ENCODE measurements at places on chromosomes 16 and 17. TPM values are rescaled to one million over a fixed set of nuclear protein-coding genes. Genes with fewer than 3 reads are reported as not detected.

CRHR1 gene
- not detected for total RNA-seq

KRTAP4-9 gene
- not detected for total RNA-seq

SOX8 gene
- 0.72 TPM for total RNA-seq

KCNJ18 gene
- total RNA-seq = not detected

NHLRC4 gene
- total RNA-seq = 0.99 TPM

GAS2L2 gene
- total RNA-seq = 0.07 TPM

CDRT15 gene
- not detected for total RNA-seq

LRRC46 gene
- 0.10 TPM for total RNA-seq

RIPOR1 gene
- total RNA-seq = 64.4 TPM

EVPLL gene
- not detected for total RNA-seq

MYO15A gene
- total RNA-seq = 1.4 TPM

MT1M gene
- not detected for total RNA-seq

SRL gene
- total RNA-seq = 0.13 TPM

KATNIP gene
- 30.7 TPM for total RNA-seq

CDH11 gene
- total RNA-seq = 880 TPM

CCL4L2 gene
- not detected for total RNA-seq

MEFV gene
- total RNA-seq = 0.10 TPM

SEPTIN12 gene
- not detected for total RNA-seq

NUDT7 gene
- total RNA-seq = 3.2 TPM

INCA1 gene
- total RNA-seq = 0.23 TPM

KRT20 gene
- total RNA-seq = not detected

LDHD gene
- total RNA-seq = 5.0 TPM

BICDL2 gene
- total RNA-seq = 0.40 TPM

ACSM2B gene
- not detected for total RNA-seq

MYH1 gene
- total RNA-seq = not detected

TOM1L2 gene
- 42.6 TPM for total RNA-seq

SULT1A2 gene
- not detected for total RNA-seq

SLC47A1 gene
- total RNA-seq = 3.5 TPM

CDRT4 gene
- total RNA-seq = 3.4 TPM

ACAP1 gene
- 0.33 TPM for total RNA-seq

SREBF1 gene
- 45.9 TPM for total RNA-seq

ARHGDIG gene
- total RNA-seq = 1.1 TPM

C16orf46 gene
- total RNA-seq = 1.0 TPM

HYDIN gene
- 0.23 TPM for total RNA-seq

SYNGR3 gene
- total RNA-seq = 4.0 TPM

WSCD1 gene
- 0.85 TPM for total RNA-seq

LLGL2 gene
- 0.46 TPM for total RNA-seq

CD300LG gene
- total RNA-seq = not detected

LONP2 gene
- total RNA-seq = 77.1 TPM

PRSS36 gene
- 0.59 TPM for total RNA-seq

TRPV2 gene
- total RNA-seq = 71.5 TPM

CETP gene
- 0.17 TPM for total RNA-seq

APOH gene
- total RNA-seq = not detected

KRTAP2-3 gene
- 0.56 TPM for total RNA-seq

KCNH4 gene
- not detected for total RNA-seq

MAP1LC3B gene
- total RNA-seq = 68.9 TPM

GCGR gene
- total RNA-seq = not detected

CTRL gene
- 0.30 TPM for total RNA-seq

TPSD1 gene
- not detected for total RNA-seq

CD7 gene
- total RNA-seq = not detected

SMCR8 gene
- total RNA-seq = 27.4 TPM

RND2 gene
- 0.20 TPM for total RNA-seq

AGRP gene
- not detected for total RNA-seq

FOXN1 gene
- total RNA-seq = not detected

SPATA32 gene
- not detected for total RNA-seq

TBC1D3C gene
- not detected for total RNA-seq

TEX2 gene
- total RNA-seq = 51.0 TPM

MMP25 gene
- total RNA-seq = not detected

ALOX12B gene
- total RNA-seq = not detected
